Erythroblast (primary cell): ENCODE measurements at places on chromosomes 2 and 18.
A peak's percentile ranks its signal among the peaks of the same experiment; 100 is the strongest.

GRCh38 chr2:32452338-32453064 lies 95.7 kb downstream of the BIRC6 start:
- DNase-seq: no peak

DNA sequence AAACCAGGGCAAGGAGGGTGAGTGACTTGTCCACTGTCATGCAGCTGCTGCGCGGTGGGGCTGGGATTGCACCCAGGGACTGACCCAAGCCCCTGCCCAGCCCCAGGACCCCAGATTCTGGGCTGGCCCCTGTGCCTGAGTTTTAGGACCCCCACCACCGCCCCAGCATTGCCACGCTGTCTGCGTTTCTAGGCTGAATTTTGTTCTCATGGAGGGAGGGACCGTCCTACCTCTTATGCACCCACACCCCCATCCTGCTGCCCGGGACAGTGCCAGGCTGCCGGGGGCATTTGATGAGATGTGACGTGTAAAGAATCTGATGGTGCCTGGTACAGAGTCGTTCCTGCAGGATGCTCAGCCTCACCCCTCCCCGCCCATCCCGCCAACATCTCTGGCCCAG lies 111.0 kb upstream of the ODC1 start:
- no peak for DNase-seq

DNA sequence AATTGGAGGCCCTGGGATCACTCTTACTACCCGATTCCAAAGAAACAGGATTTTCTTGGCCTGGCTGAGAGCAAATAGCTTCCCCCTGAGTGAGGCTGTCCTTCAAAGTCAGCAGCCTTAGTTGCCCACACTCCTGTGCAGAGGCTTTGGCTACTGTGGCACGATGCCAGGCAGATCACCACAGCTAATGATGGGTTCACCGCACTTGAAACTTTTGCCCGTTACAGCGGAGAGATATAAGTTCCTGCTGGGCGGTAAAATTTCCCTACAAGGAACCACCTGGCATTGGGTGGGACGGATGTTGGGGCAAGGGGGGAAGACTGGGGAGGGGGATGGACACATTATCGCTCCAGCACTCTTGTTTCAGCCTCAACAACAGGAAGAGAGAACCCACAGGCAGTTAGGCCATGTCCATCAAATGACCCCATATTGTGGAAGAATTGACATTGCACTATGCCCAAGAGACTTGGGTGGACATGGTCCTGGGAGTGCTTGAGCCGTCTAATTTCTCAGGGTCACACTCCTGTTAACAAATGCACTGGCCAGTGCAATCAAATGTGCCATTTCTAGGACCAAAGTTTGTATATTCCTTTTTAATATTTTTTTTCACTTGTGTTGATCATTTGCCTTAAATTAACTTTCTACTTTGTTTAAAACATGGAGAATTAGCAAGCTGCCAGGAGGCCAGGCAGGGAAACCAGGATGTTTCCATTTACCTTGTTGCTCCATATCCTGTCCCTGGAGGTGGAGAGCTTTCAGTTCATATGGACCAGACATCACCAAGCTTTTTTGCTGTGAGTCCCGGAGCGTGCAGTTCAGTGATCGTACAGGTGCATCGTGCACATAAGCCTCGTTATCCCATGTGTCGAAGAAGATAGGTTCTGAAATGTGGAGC lies 4.4 kb downstream of the IL1B start:
- DNase-seq: no peak

DNA sequence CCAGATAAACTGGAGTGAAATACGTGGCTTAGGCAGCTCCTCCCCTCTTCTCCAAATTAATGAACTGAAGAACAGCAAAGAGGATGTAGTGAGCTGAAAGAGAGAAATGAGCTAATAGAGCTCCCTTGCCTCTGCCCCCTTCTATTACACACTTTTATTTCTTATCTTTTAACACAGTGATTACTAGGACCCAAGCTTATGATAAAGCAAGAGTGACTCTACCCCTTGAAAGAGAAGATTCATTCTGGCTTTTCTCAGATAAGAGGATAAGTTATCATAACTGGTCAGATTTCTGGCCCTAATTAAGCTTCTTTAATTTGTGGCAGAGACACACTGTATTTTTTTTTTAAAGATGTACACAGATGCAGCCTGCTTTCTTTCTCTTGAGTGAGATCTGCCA lies 102.2 kb downstream of the MSTN start:
- DNase-seq: no peak

- no peak for DNase-seq
Measured at GRCh38 chr18:59041296-59041695, 98.4 kb upstream of the SEC11C start.

DNA sequence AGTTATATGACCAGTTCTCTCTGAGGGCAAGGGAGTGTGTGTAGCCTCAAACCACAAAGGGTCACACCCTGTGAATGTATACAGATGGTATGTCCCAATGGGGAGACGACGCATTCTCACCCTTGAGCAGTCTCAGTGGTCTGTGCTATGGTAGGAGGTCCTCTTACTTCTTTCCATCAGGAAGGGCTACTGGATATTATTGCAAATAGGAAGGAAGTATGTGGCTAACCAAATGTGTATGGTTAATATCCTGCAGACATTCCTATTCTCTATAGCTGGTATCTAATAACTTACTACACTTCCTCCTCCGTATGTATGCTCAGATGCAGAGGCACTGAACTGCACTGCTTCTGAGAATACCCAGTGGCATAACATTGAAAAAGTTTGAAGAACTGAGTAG lies 306.7 kb upstream of the CCDC68 start:
- DNase-seq: no peak

DNA sequence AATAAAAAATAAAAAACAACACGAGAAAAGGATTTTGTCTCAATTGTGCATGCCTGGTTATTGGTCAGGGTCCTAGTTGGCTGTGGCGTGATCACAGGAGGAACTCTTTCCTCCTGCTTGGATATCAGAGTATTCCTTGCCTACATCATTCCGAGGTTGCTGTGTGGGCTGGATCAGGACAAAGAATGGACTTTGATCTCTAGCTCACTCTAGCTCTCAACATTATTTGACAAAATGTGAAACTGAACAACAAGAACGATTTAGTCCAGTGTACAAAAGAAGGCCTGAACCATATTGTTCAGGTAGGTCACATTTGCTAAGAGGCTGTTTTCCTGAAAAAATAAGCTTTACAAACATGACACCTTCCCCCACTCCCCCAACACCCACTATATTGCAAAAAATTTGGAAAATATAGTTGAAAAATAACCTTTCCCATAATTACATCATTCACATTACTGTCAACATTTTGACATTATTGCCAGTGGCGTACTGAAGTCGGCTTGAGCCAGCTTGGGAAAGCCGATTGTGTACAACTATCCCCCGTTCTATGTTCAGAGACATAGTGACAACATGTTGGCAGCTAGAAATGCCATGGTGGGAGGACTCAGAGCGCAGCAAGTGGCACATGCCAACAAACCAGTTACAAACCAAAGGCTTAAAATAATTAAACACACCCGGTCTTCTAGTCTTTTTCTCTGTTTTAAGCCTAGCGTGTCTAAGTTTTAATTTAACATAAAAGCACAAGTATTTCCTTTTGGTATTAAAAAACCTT lies 179.0 kb downstream of the LPIN1 start:
- DNase-seq: no peak

DNA sequence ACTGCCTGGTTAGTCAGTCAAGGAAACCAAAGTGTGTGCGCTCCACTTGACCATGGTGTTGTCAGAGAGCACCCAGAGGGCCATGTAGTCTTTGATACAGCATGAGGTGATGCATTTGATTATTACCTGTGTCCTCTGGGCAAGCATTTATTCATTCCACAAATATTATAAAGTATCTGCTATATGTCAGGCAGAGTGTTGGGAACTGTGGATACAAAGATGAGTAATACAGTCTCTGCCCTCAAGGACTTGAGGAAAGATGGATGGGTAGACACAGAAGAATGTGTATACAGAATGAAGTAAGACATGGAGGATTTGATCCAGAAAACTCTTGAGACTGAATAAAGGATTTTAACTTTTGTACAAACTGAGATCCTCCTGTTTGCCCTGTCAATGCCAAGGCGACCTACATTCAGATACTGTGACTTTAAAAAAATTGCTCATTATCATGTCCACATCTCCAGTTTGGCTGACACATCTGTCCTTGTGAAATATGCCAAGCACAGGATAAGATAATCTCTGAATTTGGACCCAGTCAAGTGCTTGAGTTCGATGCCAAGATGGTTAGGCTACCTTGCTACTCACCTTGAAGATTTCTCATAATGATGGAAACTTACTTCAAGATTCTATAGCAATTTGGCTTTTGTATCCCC lies 50.8 kb downstream of the ACYP2 start:
- DNase-seq: no peak

- DNase-seq: no peak
Measured at GRCh38 chr18:9380621-9381395, 46.2 kb downstream of the TWSG1 start.

- no peak for DNase-seq
Measured at GRCh38 chr2:102433973-102434654, 11.2 kb downstream of the IL18RAP start.

DNA sequence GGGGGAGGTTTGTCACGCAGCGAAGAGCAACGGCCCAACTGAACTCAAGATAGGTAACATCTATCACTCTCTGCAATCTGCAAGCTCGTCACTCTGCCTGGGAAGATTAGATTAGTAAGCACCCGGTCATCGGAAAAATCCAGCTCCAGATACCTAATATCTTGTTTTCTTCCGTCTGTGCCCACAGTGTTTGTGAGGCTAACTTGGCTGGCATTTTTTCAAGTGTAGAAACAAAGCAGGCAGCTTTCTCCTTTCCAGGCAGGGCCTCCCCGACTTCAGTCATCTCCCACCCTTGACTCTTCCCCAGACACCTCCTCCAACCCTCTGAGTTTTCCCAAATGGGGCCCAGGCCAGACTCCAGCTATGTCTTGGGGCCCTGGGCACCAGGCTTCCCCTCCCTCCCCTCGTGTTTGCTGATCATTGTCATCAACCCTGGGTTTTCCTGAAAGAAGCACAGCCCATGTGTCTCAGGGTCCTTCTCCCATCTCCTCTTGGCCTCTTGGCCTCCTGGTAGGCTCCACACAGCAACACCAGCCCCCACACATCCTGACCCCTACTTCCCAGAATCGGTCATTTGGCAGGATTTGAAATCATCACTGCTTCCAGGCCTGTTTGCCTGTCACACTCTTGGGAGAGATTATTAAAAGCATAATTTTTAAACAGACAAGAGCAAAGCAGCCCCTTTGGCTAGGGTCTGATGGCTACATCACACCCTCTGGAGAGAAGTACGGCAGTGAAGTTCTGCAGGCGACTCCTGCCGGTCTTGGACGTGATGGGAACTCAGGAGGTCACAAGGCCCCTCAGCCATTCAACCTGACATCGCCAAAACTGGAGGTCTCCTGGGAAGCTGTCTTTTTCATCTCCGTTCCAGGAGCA lies 144.9 kb upstream of the ID2 start:
- DNase-seq: peak; percentile 65

- DNase-seq: peak; percentile 44
Measured at GRCh38 chr2:180124273-180125139, 117.4 kb upstream of the CWC22 start.

- DNase-seq: no peak
Measured at GRCh38 chr2:36296798-36297197, 58.8 kb upstream of the CRIM1 start.

GRCh38 chr2:43060390-43061016 lies 165.9 kb downstream of the ZFP36L2 start:
- peak; percentile 59 for DNase-seq

- DNase-seq: no peak
Measured at GRCh38 chr2:118102433-118103082, 14.3 kb downstream of the INSIG2 start.

DNA sequence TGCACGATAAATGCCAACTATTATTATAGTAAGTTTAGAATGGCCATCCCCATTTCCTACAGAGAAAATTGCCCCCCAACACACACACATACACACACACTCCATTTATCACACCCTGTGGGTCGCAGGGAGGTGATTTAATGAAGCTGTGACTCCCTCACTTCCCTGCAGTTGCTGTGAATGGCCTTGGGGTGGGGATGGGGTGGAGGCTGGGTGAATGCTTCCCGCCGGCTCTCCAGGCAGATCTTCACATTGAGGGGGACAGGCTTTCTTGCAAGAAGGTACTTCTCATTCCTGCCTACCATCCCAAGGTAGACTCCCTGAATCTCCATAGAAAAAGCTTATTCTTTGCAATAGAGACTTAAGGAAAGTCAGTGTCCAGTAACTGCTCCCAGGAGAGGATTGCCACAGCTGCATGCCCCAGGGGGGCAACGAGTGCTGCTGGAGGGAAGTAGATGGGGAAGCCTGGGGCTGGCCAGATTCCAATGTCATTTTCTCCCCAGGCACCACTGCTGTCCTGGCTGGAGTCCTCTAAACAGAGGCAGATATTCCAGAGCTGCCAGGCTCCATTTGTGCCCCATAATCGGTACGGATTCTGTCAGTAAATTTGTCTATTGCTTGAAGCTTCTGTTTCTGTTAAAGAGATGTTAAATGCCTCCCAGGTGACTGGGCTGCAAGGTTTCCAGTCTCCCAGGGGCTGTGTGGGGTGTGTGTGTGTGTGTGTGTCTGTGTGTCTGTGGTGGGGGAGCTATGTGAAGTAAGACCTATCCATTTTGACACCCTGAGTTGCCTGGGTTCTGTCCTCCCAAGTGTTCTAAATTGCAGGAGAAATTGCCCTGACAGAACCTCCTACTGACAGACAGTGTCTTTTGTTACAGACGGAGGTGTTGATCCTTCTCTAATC lies 265.5 kb downstream of the SRBD1 start:
- no peak for DNase-seq

GRCh38 chr2:126952216-126952615 lies 53.5 kb downstream of the TEX51 start:
- no peak for DNase-seq

- peak; percentile 84 for DNase-seq
Measured at GRCh38 chr2:112794131-112794733, 9.9 kb upstream of the IL1A start.

GRCh38 chr2:42879913-42880737 lies 87.7 kb upstream of the HAAO start:
- no peak for DNase-seq

DNA sequence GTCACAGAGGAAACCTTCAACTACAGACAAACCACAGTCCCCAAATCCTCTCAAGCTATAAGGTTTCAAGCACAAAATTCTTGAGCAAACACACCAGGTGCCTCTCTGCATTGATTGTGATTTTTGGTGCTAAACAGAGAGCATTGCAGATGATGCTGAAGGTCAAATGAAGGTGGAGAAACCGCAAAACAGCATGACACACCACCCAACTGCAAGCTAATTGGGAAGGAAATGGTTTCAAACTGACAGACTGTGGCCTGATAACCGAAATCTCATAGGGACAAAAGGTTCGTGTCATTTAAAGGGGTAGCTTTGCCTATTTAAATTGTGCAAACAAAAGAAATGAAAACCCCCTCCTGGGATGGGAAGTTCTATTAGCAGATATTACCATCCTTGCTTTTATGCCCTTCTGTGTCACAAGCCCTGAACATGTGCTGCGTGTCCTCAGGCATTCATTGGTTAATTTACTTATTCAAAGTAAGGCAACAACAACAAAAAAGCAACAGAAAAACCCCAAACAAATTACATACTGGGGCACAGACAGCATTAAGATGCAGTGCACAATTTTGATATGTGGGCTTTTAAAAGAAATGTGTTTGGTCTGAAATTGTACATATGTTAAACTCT lies 154.9 kb downstream of the AQP4 start:
- no peak for DNase-seq
